DMS153 (cell line): ENCODE measurements at places on chromosomes 12 and 14.
A peak's percentile ranks its signal among the peaks of the same experiment; 100 is the strongest.

DNA sequence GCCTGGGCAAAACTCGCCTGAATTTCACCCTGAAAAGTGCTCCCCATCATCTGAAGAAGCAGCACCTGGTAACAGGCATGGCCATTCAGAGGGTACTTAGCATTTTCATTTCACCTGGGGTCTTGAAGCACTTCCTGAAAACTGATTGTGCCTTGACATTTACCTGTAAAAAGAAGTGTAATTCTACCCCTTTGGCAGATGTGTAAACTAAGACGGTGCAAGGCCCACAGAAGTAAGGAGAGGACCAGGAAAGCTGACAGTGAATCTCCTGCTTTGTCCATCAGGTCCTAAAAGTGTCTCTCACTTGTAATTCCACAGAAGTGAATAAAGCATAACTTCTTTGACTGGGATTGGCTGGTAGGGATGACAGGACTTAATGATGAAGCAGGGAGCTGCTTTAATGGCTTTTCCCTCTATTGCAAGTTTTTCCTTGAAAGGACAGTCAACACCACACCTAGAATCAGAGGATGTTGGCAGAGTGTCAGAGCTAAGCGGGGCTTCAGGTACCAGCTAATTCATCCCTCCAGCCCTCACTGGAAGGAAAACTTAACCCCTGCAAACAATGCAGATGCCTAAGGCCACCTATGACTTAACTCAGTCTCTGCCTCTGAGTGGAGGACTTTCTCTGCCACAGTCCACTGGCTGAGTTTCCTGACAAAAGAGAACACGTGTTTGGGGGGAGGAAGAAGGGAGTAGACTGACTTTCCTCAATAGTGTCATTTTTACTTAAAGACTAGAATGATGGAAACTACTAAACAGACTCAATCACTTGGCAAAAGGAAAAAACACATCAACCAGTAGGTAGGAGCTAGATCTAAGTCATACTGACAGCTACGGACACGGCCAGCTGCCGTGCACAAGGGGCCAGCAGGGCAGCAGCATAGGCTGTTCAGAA lies 74.7 kb downstream of the NUAK1 start:
- no peak for DNase-seq

GRCh38 chr14:71001742-71002141 lies 94.5 kb downstream of the PCNX1 start:
- no peak for DNase-seq

GRCh38 chr14:56975521-56975920 lies 165.2 kb upstream of the OTX2 start:
- DNase-seq = no peak

GRCh38 chr12:7833831-7834230 lies 38.9 kb downstream of the SLC2A14 start:
- no peak for DNase-seq

- no peak for DNase-seq
These were observed 21.0 kb upstream of the RNASE2 start for GRCh38 chr14:20934148-20934762.

GRCh38 chr14:75884198-75884611 lies 97.6 kb downstream of the TGFB3 start:
- no peak for DNase-seq

GRCh38 chr12:44584625-44585024 lies 291.5 kb downstream of the NELL2 start:
- DNase-seq = no peak

GRCh38 chr14:87109271-87109670 lies 883.7 kb downstream of the GALC start:
- no peak for DNase-seq

DNA sequence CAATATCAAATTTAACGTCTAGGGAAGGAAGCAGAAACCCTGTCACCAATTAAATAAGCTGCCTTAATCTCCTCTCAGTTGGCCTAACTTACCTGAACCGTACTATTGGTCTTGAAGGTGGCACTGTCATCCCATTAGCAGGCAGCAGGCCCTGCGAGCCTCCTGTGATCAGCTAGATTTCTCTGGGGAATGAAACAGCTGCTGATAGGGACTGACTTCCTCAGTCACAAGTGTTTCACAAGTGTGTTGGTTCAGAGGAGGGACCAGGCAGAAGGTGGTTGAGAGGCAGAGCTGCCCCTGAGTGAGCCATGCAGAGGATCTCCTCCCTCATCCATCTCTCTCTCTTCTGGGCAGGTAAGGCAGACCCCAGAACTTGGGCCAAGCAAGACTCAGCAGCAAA lies 166.8 kb downstream of the DAD1 start:
- DNase-seq = no peak

DNA sequence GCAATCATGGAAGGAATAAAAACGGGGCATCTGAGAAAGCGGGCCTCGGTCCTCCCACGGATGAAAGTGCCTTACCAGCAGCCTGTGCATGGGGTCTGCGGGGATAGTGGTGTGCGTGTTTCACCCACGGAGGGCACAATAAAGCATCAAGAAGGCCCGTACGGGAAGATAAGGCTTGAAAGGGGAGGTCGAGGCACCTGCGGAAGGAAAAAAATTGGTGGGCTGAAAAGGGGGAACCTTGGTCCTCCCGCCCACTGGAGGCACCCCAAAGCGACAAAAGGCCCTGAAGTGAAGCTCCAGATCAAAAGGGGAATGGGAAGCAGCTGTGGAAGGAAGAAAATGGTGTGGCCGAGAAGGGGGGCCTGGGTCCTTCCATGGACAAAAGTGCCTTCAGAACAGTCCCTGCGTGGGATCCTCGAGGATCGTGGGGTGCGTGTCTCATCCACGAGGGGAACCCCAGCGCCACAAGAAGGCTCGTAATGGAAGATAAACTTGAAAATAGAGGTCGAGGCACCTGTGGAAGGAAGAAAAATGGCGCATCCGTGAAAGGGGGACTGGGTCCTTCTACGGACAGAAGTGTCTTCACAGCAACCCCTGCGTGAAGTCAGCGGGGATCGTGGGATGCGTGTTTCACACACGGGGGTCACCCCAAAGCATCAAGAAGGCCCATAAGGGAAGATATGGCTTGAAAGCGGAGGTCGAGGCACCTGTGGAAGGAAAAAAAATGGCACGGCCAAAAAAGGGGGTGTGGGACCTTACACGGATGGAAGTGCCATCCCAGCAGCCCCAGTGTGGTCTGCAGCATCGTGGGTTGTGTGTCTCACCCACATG lies 276.9 kb downstream of the ALG10 start:
- DNase-seq = no peak

DNA sequence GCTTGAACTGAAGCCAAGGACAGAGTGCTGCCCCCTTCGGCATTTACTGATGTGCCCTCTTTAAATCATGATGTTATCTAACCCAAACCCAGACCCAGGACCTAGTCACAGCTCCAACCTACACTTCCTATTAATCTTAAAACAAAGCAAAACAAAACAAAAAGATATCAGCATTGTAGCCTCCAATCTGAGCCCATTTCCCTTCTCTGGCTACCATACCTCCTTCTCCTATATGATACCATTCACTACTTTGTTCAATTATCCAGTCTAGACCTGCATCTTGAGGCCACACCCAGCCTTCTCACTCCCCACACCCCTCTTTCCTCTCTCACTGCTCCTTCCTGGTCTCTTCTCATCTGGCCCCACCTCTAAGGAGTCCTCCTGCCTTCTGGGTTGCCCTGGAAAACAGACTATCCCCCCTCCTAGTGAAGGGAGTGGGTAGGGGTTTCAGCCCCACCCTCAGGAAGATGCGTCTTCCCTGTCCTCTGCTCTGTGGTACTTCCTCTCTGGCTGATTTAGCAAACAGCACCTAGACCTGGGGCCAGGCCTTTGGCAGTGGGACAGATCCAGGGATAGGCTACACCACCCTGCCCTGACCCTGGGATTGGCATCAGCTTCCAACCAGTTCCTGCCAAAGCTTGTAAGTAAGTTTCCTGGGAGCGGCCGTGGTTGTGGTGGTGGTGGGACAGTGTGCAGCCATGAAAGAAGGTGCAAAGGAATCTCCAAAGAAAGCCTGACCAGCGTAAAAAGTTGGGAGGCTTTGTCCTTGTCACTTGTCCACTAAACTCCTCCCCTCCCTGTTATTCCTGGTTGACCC lies 3.3 kb downstream of the LTB4R start:
- no peak for DNase-seq

GRCh38 chr12:59768031-59768430 lies 172.2 kb downstream of the SLC16A7 start:
- no peak for DNase-seq

DNA sequence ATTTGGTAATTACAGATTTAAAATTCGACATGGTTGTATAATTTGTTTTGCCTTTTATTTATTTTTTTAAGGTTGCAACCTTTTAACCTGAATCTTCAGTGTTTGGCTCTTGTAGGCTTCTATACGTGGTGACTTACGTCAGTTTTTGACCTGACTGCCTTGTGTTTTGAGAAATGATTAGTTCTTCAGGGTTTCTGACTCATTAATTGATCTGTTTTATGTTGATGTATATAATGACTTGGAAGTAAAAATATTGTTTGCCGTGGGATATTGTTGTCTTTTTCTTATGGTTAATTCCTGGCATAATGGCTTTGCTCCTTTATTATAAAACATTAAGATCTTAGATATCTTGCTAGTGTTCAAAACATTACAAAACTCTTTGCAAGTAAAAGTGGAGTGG lies 2.5 kb downstream of the RASSF8 start:
- DNase-seq = no peak

- no peak for DNase-seq
These were observed 323.3 kb downstream of the TMEM117 start for GRCh38 chr12:44159216-44159615.

- peak; percentile 1 for DNase-seq
These were observed 542.7 kb upstream of the LMO3 start for GRCh38 chr12:17148706-17149105.

DNA sequence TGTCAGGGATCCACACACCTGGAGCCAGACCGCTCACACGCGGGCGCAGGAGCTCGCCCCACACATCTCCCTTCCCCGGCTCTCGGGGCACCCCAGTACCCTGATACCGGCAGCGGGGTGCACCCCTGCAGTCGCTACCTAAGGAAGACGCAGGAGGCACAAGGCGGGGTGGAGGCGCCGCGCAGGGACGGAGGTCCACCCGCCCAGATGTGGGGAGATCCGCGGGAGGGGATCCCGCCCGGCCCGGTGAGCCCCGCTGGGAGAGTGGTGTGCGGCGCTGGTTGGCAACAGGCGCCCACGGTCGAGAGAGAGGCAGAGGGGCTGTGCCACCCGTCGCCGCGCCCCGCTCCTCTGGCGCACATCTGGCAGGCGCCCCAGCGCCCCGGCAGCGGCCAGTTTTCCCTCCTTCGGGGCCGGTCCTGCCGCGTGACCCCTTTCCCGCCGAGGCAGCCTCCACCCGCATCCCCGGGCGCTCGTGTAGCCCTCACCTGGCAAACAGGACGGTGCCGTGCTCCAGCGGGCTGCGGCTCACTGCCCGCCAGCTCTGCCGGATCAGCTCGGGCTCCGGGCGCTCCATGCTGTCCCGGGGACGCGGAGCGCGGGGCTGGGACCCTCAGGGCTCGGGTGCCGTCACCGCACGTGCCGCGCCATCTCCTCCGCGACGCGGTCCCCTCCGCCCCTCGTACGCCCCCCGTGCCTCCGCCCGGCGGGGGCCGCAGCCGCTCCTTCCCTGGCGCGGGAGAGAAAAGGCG lies 469 bp downstream of the NGB start:
- DNase-seq = no peak

GRCh38 chr12:68498736-68499135 lies 112.0 kb upstream of the RAP1B start:
- DNase-seq = no peak

GRCh38 chr12:16417058-16417457 lies 69.6 kb downstream of the MGST1 start:
- DNase-seq = no peak

DNA sequence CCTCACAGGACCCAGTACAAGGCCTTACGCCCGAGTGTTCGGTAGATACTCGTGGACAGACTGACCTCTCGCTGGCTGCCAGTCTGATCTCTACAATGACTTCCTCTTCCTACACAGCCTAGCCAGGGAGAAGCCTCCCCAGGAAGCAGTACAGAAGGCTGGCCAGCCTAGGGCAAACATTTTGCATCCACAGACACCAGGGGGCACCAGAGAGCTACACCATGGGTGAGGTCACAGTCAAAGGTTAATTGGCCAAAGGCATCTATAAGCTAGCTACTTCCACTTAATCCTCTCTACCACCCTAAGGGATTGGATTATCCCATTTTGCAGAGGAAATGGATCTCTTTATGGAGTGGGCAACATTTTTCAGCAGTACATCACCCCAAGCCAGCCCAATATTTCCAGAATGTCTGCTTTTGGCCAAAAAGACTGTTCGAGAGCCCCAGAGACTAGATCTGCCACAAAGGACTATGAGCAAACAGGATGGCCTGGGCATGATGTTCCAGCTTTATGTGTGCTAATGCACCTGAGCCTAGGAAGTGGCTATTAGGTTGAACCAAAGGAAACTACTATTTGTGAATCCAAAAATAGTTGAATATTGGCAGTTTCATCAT lies 14.6 kb upstream of the PNMA1 start:
- peak; percentile 57 for DNase-seq

GRCh38 chr14:60151715-60152114 lies 13.5 kb downstream of the DHRS7 start:
- DNase-seq = peak; percentile 51

GRCh38 chr12:77122236-77122635 lies 56.9 kb upstream of the E2F7 start:
- DNase-seq = no peak

DNA sequence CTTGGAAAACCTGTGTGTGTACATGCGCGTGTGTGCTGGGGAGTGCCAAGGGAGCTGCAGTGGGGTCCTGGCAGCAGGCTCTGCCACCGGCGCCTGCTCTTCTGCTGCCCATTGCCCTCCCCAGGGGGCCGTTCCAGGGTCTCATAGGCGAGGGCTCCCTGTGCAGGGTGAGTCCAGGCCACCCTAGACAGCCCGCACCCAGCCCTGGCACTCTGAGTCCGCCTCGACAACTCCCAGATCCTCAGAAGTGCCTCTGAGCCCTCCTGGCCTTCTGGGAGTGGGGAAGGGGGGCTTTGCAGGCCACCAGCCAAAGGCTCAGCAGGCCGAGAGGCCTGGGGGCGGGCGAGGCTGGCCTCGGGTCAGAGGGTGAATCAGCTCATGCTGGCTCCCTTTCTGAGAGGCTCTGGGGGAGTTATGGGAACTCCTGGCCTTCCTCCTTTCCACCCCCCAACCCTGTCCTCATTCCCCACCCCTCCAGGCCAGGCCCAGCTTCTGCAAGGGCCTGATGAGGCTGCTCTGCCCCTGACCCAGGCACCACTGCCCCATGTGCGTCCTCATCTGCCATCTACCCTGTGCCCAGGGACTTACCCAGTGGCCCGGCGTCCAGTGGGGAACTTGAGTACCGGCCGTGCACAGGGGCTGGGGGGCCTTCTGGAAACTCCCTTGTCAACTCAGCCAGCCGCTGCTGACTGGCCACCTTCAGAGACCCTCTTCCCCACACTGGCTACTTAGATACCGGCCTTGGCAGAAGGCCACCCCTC lies 2.1 kb upstream of the TEDC1 start:
- no peak for DNase-seq

GRCh38 chr12:47711448-47711847 lies 5.6 kb upstream of the RPAP3 start:
- DNase-seq = no peak

DNA sequence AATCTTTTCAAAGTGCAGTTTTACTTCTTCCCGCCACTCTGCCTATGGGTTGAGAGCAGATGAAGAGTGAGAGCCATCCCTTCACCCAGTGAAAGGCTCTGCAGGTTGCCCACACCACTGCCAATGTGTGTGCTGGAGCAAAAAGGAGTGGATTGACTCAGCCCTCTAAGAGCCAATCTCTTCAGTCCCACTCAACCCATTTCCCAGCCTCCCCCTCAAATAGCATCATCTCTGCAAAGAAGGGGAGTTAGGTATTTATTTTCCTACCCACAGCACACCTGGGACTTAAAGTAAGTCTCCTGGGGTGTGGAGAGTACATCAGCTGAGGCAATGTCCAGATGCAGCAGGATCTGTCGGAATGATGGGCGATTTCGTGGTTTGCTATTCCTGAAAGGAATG lies 15.3 kb downstream of the MAP3K12 start:
- DNase-seq = no peak

GRCh38 chr12:75704208-75704607 lies 192.8 kb upstream of the KRR1 start:
- no peak for DNase-seq
